Glutamatergic neuron (in vitro differentiated cells): ENCODE measurements at places on chromosomes 12 and 14. TPM values are rescaled to one million over a fixed set of nuclear protein-coding genes. Genes with fewer than 3 reads are reported as not detected.
A peak's percentile ranks its signal among the peaks of the same experiment; 100 is the strongest.

The RARG gene
- 0.27 TPM for total RNA-seq

The PPP1CC gene
- total RNA-seq = 137 TPM

The AQP6 gene
- 0.37 TPM for total RNA-seq

The SYNDIG1L gene
- 1.5 TPM for total RNA-seq

DNA sequence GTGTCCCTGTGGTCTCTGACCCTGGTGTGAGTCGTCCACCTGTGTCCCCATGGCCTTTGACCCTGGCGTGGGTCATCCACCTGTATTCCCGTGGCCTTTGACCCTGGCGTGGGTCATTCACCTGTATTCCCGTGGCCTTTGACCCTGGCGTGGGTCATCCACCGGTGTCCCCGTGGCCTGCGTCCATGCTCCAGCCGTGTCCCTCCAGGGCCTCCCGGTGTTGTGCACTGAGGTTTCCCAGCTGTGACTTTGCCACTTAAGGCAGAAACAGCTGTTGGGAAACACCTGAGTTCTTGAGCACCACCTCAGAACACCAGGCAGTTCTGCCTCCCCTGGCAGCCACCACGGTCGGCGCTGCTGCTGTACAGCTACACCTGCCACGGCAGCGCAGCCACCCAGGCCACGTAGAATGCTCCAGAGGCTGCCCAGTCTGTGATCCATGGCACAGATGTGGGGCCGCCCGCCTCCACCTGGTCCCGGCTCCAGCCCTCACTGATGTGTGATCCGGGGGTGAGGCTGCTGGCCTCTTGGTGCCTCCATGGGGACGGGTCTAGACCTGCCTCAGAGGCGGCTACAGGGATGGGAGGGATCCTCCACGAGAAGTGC lies 69.1 kb upstream of the GALNT9 start:
- no peak for DNase-seq

GRCh38 chr12:66168410-66168809 lies 1.4 kb downstream of the TMBIM4 start:
- no peak for DNase-seq

- no peak for DNase-seq
These were observed 57.5 kb downstream of the SOS2 start for GRCh38 chr14:50173891-50174290.

DNA sequence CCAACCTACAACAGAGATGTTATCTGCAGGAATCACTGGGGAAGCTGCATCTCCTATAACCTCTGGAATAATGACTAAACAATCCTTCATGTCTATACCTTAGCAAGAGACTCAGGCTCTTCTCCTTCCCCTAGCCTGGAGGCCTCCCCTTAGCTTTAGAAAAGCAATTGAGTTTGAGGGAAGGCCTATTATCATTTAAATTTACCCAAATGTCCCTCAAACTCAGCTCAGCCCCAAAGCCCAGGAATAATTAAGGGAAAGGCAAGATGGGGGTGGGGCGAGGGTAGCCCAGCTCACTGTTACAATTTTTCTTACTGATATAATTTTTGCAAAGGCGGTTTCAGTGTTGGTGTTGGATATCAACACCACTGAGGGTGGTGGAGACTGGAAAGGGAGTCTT lies 151.4 kb upstream of the EEA1 start:
- no peak for DNase-seq

GRCh38 chr14:85308531-85309300 lies 221.2 kb upstream of the FLRT2 start:
- peak; percentile 67 for DNase-seq
